T-cell (primary cell): ENCODE measurements at places on chromosomes 2 and 18.

GRCh38 chr2:111938392-111938791, 40.0 kb downstream of the MERTK start:
- no peak overlapping the region for H3K27ac ChIP-seq
- peaks cover 22% of the 10 kb centered on the region for H3K27me3 ChIP-seq
- no peak overlapping the region for H3K4me3 ChIP-seq
- no peak for DNase-seq

DNA sequence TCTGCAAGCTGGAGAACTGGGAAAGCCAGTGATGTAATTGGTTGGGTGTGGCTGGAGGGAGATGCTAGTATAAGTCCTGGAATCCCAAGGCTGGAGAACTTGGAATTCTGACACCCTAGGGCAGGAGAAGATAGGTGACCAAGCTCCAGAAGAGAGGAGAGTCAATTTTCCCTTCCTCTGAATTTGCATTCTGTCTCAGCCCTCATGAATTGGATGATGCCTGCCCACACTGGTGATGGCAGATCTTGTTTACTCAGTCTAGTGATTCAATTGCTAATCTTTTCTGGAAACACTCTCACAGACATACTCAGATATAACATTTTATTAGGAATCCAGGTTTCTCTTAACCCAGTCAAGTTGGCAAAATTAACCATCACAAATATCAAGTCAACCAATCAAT, 287.2 kb downstream of the RDH14 start:
- no peak overlapping the region for H3K4me3 ChIP-seq
- DNase-seq: no peak
- H3K27ac ChIP-seq: no peak overlapping the region
- no peaks in the 10 kb centered on the region for H3K4me1 ChIP-seq
- no peaks in the 10 kb centered on the region for H3K36me3 ChIP-seq
- H3K27me3 ChIP-seq: no peaks in the 10 kb centered on the region

- H3K4me1 ChIP-seq: peaks cover 41% of the 10 kb centered on the region
- peaks cover 81% of the 10 kb centered on the region for H3K27me3 ChIP-seq
- no peak overlapping the region for H3K27ac ChIP-seq
- H3K4me3 ChIP-seq: no peak overlapping the region
- no peak for DNase-seq
Measured at GRCh38 chr2:118858485-118859156, 11.2 kb upstream of the EN1 start.

- no peaks in the 10 kb centered on the region for H3K36me3 ChIP-seq
- no peak for DNase-seq
- H3K4me1 ChIP-seq: no peaks in the 10 kb centered on the region
- no peak overlapping the region for H3K4me3 ChIP-seq
- H3K27me3 ChIP-seq: no peaks in the 10 kb centered on the region
- no peak overlapping the region for H3K27ac ChIP-seq
Measured at GRCh38 chr2:181540421-181540820, 83.2 kb downstream of the ITGA4 start.

DNA sequence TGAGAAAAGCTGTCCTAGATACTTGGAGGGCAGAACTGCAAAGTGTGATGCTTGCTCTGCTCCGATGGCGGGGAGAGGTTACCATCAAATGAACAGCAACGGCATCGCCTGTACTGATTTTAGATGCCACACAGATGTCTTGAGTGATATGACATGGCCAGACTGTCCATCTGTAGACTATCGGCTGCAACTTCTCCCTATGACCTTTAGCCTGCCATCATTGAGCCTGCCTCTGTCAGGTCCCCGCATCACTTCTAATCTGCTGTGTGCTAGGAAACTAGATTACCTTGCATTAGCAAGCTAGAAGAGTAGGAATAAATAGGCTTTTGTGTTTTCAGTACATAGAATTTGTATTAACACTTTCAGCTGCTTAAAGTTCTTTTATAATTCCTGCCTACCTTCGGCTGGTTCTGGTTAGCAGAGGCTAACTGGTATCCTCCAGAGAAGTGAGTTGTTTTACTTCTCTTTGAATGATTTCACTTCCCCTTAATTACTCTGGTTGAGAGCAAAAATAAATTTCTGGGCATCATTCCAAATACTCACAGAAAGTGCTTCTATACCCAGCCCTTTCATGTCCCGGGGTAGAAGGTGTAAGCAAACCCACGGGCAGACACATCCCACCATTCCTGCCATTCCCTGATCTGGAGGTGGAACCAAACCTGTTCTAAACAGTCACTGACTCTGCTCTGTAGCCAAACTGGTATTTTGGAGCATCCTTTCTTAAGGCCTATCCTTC, 24.0 kb downstream of the GAREM2 start:
- H3K36me3 ChIP-seq: peaks cover 8% of the 10 kb centered on the region
- no peak overlapping the region for H3K27ac ChIP-seq
- no peak for DNase-seq
- no peaks in the 10 kb centered on the region for H3K4me1 ChIP-seq
- H3K4me3 ChIP-seq: no peak overlapping the region

DNA sequence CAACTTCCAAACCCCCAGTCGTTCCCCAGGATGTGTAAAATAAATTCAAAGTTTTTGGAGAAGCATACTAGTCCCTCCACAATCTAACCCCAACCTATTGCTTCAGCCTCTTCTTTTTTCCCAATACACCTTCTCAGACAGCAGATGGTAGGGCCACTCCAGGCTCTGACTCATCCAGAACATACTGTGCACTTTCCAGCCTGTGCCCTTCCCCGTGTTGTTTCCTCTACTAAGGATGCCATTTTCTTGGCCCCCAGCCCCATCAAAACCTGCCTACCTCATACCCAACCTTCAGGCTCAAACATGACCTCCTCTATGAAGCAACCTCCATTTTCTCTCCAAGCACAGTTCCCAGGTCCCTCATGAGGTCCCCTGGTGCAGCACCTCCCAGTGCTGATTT, 669.3 kb downstream of the BCL11A start:
- H3K27me3 ChIP-seq: no peaks in the 10 kb centered on the region
- no peak overlapping the region for H3K27ac ChIP-seq
- no peaks in the 10 kb centered on the region for H3K36me3 ChIP-seq
- H3K4me3 ChIP-seq: no peak overlapping the region

DNA sequence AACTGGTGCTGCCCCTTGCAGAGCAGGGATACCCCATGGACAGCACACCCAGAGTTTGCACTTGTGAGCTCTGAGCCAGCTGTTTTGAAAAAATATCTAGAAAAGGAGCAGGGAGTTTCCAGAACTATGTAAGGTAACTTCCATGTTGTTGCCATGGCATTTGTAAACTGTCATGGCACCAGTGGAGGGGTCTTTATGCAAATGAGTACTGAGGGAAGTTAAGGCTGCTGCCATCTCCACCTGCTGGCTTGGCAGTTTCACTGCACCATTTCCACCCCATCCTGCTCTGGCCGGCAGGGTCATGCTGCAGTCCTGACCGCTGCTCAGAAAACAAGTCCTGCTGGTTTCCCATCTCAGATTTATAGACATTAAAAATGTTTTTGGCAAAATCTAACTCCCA, 52.3 kb upstream of the SNTG2 start:
- no peaks in the 10 kb centered on the region for H3K36me3 ChIP-seq
- no peak overlapping the region for H3K4me3 ChIP-seq
- no peak overlapping the region for H3K27ac ChIP-seq
- H3K4me1 ChIP-seq: no peaks in the 10 kb centered on the region

DNA sequence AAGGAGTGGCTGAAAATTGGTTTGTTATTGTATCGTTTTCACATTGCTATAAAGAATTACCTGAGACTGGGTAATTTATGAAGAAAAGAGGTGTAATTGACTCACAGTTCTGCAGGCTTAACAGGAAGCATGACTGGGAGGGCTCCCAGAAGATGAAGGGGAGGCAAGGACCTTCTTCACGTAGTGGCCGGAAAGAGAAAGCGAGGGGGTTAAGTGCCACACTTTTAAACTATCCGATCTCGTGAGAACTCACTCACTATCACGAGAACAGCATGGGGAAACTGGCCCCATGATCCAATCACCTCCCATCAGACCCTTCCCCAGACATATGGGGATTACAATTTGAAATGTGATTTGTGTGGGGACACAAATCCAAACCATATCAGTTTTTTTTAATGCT, 81.6 kb downstream of the FBXO15 start:
- no peaks in the 10 kb centered on the region for H3K27me3 ChIP-seq
- H3K36me3 ChIP-seq: no peaks in the 10 kb centered on the region
- H3K27ac ChIP-seq: no peak overlapping the region
- no peak for DNase-seq

- no peaks in the 10 kb centered on the region for H3K27me3 ChIP-seq
- peaks cover 6% of the 10 kb centered on the region for H3K36me3 ChIP-seq
- no peak for DNase-seq
- H3K27ac ChIP-seq: no peak overlapping the region
Measured at GRCh38 chr2:23777826-23778225, 149.1 kb downstream of the ATAD2B start.

GRCh38 chr2:113876503-113877387, 13.1 kb upstream of the ACTR3 start:
- peak overlapping the region; percentile 8 for H3K4me3 ChIP-seq
- no peaks in the 10 kb centered on the region for H3K27me3 ChIP-seq
- peak overlapping the region; percentile 64 for H3K27ac ChIP-seq
- H3K4me1 ChIP-seq: peaks cover 23% of the 10 kb centered on the region
- H3K36me3 ChIP-seq: peaks cover 2% of the 10 kb centered on the region

GRCh38 chr2:64440843-64441242, 13.1 kb upstream of the LGALSL start:
- H3K27ac ChIP-seq: no peak overlapping the region
- DNase-seq: no peak
- H3K4me1 ChIP-seq: no peaks in the 10 kb centered on the region

GRCh38 chr18:9281780-9282179, 52.8 kb upstream of the TWSG1 start:
- H3K4me1 ChIP-seq: no peaks in the 10 kb centered on the region
- no peaks in the 10 kb centered on the region for H3K27me3 ChIP-seq
- H3K27ac ChIP-seq: no peak overlapping the region
- H3K4me3 ChIP-seq: no peak overlapping the region

GRCh38 chr18:11864471-11864870, 13.3 kb downstream of the CHMP1B start:
- H3K27me3 ChIP-seq: peaks cover 20% of the 10 kb centered on the region
- no peak for DNase-seq
- H3K27ac ChIP-seq: no peak overlapping the region
- no peaks in the 10 kb centered on the region for H3K36me3 ChIP-seq
- H3K4me3 ChIP-seq: no peak overlapping the region

DNA sequence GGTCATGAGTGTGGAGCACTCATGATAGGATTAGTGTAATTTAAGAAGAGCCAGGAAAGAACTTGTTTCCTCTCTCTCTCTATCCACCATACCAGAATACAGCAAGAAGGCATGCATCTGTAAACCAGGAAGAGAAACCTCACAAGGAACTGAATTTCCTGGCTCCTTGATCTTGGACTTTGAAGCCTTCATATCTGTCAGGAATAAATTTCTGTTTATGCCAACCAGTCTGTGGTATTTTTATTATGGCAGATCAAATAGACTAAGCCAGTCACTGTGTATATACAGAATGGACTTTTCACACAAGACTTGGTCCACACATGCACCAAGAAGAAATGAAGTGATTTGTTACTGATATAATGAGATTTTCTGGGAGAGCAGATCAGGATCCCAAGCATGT, 930.1 kb upstream of the TMEFF2 start:
- H3K4me1 ChIP-seq: no peaks in the 10 kb centered on the region
- no peak overlapping the region for H3K27ac ChIP-seq
- H3K36me3 ChIP-seq: no peaks in the 10 kb centered on the region
- H3K4me3 ChIP-seq: no peak overlapping the region
- no peak for DNase-seq
- no peaks in the 10 kb centered on the region for H3K27me3 ChIP-seq

DNA sequence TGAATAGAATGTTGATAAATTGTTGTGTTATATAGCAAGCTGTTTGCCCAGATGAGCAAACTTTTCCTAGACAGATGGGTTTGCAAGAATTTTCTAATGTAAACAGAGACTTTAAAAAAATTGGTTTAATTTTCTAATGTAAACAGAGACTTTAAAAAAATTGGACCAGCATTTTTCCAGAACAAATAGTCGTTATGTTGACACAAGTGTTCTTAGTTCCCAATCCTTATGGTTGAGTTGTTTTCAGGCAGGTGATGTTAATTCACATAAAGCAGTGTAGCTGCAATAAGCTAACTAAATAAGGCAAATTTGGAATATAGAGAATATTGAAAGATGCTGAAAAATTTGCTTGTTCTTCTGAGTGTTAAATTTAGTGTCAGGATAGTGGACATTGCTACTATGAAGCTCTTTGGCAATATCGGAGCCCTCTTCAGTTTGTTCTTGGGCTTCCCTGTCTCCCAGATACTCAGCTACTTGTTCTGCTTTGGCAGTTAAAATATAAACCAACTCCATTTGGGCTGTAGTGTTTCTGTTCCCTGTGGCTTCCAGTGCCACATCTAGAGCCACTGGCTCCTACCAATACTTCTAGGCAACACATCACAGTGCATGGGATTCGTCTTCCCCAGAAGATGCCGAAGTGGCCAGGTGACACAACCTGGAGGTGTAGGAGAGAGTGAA, 105.7 kb downstream of the DYNAP start:
- H3K27me3 ChIP-seq: no peaks in the 10 kb centered on the region
- no peak overlapping the region for H3K27ac ChIP-seq
- no peaks in the 10 kb centered on the region for H3K4me1 ChIP-seq
- no peak overlapping the region for H3K4me3 ChIP-seq

DNA sequence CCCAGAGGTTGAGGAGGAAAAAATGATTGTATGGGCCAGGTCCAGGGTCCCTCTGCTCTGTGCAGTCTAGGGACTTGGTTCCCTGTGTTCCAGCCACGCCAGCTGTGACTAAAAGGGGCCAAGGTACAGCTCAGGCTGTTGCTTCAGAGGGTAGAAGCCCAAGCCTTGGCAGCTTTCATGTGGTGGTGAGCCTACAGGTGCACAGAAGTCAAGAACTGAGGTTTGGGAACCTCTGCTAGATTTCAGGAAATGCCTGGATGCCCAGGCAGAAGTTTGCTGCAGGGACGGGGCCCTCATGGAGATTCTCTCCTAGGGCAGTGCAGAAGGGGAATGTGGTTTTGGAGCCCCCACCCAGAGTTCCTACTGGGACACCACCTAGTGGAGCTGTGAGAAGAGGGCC, 10.6 kb upstream of the MBP start:
- no peaks in the 10 kb centered on the region for H3K36me3 ChIP-seq
- no peaks in the 10 kb centered on the region for H3K27me3 ChIP-seq
- H3K27ac ChIP-seq: no peak overlapping the region
- H3K4me1 ChIP-seq: peaks cover 46% of the 10 kb centered on the region

- no peak overlapping the region for H3K4me3 ChIP-seq
- H3K4me1 ChIP-seq: no peaks in the 10 kb centered on the region
- H3K27me3 ChIP-seq: no peaks in the 10 kb centered on the region
- no peak overlapping the region for H3K27ac ChIP-seq
- no peaks in the 10 kb centered on the region for H3K36me3 ChIP-seq
- no peak for DNase-seq
Measured at GRCh38 chr18:26470011-26470637, 78.2 kb downstream of the KCTD1 start.

DNA sequence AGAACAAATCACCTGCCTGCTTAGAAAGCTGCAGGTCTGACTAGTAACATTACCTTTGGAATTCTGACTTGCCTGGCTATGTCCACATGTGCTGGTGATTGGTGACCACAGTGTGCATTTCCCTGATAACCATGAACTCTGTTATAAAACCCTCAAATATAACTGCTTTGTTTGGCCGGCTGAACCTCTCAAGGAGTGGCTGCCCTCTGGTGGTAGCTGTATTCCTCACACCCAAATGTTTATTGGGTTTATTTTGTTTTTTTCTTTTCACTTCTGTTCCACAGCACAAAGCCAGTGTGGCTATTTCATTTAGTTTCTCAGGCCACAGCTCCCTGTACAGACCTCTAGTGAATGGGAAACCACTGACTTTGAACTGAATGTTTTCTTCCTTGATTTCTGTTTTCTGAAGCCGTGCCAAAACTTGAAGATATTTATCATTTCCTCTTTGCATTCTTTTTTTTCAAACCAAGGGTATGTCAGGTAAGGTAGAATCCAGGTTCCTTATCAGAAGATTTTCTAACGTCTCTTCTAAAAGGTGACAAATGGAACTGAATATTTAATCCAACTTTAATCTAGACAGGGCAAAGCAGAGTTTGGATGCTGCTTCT, 549.0 kb upstream of the VRK2 start:
- H3K27ac ChIP-seq: no peak overlapping the region
- no peaks in the 10 kb centered on the region for H3K4me1 ChIP-seq
- H3K36me3 ChIP-seq: no peaks in the 10 kb centered on the region
- no peak for DNase-seq
